Smooth muscle cell of trachea (primary cell): ENCODE measurements at places on chromosomes 13 and 19. TPM values are rescaled to one million over a fixed set of nuclear protein-coding genes. Genes with fewer than 3 reads are reported as not detected.

KLHL1 gene
- not detected in 2 replicates for total RNA-seq

GPR12 gene
- total RNA-seq, result not detected in 2 replicates

FGF14 gene
- total RNA-seq, result 0.17 and 1.7 TPM in 2 replicates

CYP4F2 gene
- not detected in 2 replicates for total RNA-seq

FLT3LG gene
- total RNA-seq, result 3.6 and 7.9 TPM in 2 replicates

LRRC63 gene
- 0.17 and 0.29 TPM in 2 replicates for total RNA-seq

FAM83E gene
- total RNA-seq, result under 0.01 and 0.33 TPM in 2 replicates

GADD45B gene
- 10.3 and 26.0 TPM in 2 replicates for total RNA-seq

KRTDAP gene
- not detected in 2 replicates for total RNA-seq

VPS36 gene
- 23.5 and 28.2 TPM in 2 replicates for total RNA-seq

ZNF492 gene
- total RNA-seq, result 0.17 and 0.87 TPM in 2 replicates

ZNF578 gene
- total RNA-seq, result 6.3 and 7.0 TPM in 2 replicates

CD209 gene
- total RNA-seq, result not detected in 2 replicates

KLK13 gene
- total RNA-seq, result not detected in 2 replicates
